ENCODE measurements at places on chromosomes 3 and 15. TPM values are rescaled to one million over a fixed set of nuclear protein-coding genes. Genes with fewer than 3 reads are reported as not detected.

The ECE2 gene
- not detected for total RNA-seq

The PYGO1 gene
- 0.85 TPM for total RNA-seq

The ADAMTS17 gene
- 7.2 TPM for total RNA-seq

The SLC2A2 gene
- total RNA-seq = 2.5 TPM

The TICRR gene
- 2.3 TPM for total RNA-seq

The ITGB5 gene
- total RNA-seq = 143 TPM

The ABTB1 gene
- total RNA-seq = 40.3 TPM

The CLDN18 gene
- total RNA-seq = not detected

The GOLGA8T gene
- not detected for total RNA-seq

The PPP1R2 gene
- total RNA-seq = 56.2 TPM

The VEPH1 gene
- not detected for total RNA-seq

The CTXN2 gene
- not detected for total RNA-seq

The HIGD2B gene
- total RNA-seq = not detected

GRCh38 chr15:50883903-50884302 is 24.6 kb upstream of the AP4E1 start:
- no peaks in the 10 kb centered on the region for H3K27me3 ChIP-seq
- no peak overlapping the region for H3K4me3 ChIP-seq
- DNase-seq = peak; percentile 65
- H3K36me3 ChIP-seq = no peaks in the 10 kb centered on the region
- peaks cover 7% of the 10 kb centered on the region for H3K4me1 ChIP-seq
- H3K27ac ChIP-seq = no peak overlapping the region

DNA sequence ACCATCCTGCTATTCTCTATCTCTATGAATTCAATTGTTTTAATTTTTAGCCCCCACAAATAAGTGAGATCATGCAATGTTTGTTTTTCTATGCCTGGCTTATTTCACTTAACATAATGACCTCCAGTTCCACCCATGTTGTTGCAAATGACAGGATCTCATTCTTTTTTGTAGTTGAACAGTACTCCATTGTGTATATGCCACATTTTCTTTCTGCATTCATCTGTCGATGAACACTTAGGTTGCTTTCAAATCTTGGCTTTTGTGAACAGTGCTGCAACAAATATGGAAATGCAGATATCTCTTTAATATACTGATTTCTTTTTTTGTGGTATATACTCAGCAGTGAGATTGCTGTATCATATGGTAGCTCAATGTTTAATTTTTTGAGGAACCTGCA is 58.7 kb downstream of the RETNLB start:
- no peaks in the 10 kb centered on the region for H3K36me3 ChIP-seq
- no peaks in the 10 kb centered on the region for H3K27me3 ChIP-seq
- H3K4me3 ChIP-seq = no peak overlapping the region
- no peaks in the 10 kb centered on the region for H3K4me1 ChIP-seq
- H3K27ac ChIP-seq = no peak overlapping the region

DNA sequence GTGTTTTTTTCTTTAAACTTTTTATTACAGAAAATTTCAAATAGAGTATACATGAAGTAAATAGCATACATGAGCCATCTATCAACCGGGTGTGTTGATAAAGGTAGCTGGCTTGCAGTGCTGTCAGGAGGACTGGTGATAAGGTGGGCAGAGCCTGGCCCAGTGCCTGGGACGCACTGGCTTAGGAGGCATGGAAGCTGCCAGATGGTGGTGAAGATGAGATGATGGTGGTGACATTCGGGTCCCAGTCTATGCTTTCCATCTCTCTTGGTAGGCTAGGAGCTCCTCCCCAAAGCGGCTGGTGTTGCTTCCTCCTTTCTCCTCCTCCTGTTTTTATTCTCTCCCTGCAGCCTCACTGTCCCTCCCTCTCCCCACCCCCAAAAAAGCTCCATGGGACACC is 101.7 kb downstream of the ADCY5 start:
- no peaks in the 10 kb centered on the region for H3K27me3 ChIP-seq
- no peak overlapping the region for H3K4me3 ChIP-seq
- DNase-seq = no peak
- no peaks in the 10 kb centered on the region for H3K36me3 ChIP-seq

GRCh38 chr3:43869491-43869890 is 178.8 kb downstream of the ABHD5 start:
- no peak for DNase-seq

GRCh38 chr3:38446085-38446686 is 7.5 kb upstream of the ACVR2B start:
- no peaks in the 10 kb centered on the region for H3K4me1 ChIP-seq
- H3K4me3 ChIP-seq = no peak overlapping the region
- H3K36me3 ChIP-seq = no peaks in the 10 kb centered on the region
- no peaks in the 10 kb centered on the region for H3K27me3 ChIP-seq
- no peak overlapping the region for H3K27ac ChIP-seq
- no peak for DNase-seq

- H3K4me1 ChIP-seq = no peaks in the 10 kb centered on the region
- no peak for DNase-seq
- no peaks in the 10 kb centered on the region for H3K36me3 ChIP-seq
- no peaks in the 10 kb centered on the region for H3K27me3 ChIP-seq
- no peak overlapping the region for H3K27ac ChIP-seq
- no peak overlapping the region for H3K4me3 ChIP-seq
Measured at GRCh38 chr3:69558912-69559311, 173.0 kb upstream of the FRMD4B start.

GRCh38 chr3:99579965-99580364 is 58.4 kb upstream of the COL8A1 start:
- H3K4me3 ChIP-seq = no peak overlapping the region
- H3K27me3 ChIP-seq = no peaks in the 10 kb centered on the region
- DNase-seq = no peak
- H3K27ac ChIP-seq = no peak overlapping the region
- H3K4me1 ChIP-seq = no peaks in the 10 kb centered on the region
- no peaks in the 10 kb centered on the region for H3K36me3 ChIP-seq

DNA sequence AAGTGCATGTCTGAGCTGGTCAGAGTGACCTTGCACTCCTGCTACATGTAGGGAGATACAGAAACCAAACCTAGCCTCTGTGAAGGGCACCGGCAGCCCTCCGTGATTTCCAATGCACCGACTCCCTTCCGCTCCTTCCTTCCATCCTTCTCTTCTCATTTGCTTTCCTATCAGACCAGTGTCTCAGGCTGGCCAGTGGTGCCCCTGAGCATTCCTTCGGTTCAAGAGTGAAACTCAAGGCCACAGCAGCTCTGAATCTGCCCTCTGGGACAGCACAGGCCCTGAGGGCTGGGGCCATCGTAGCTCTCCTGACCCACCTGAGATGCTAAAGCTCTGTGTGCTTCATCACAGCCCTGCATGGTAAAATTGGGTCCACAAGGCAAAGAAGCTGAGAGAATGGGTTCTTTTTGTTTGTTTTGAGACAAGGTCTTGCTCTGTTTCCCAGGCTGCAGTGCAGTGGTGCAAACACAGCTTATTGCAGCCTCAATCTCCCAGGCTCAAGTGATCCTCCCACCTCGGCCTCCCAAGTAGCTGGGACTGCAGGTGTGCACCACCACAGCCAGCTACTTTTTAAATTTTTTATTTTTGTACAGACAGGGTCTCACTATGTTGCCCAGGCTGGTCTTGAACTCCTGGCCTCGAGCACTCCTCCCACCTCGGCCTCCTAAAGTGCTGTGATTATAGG is 2.3 kb upstream of the BMF start:
- peaks cover 3% of the 10 kb centered on the region for H3K4me1 ChIP-seq
- DNase-seq = no peak

DNA sequence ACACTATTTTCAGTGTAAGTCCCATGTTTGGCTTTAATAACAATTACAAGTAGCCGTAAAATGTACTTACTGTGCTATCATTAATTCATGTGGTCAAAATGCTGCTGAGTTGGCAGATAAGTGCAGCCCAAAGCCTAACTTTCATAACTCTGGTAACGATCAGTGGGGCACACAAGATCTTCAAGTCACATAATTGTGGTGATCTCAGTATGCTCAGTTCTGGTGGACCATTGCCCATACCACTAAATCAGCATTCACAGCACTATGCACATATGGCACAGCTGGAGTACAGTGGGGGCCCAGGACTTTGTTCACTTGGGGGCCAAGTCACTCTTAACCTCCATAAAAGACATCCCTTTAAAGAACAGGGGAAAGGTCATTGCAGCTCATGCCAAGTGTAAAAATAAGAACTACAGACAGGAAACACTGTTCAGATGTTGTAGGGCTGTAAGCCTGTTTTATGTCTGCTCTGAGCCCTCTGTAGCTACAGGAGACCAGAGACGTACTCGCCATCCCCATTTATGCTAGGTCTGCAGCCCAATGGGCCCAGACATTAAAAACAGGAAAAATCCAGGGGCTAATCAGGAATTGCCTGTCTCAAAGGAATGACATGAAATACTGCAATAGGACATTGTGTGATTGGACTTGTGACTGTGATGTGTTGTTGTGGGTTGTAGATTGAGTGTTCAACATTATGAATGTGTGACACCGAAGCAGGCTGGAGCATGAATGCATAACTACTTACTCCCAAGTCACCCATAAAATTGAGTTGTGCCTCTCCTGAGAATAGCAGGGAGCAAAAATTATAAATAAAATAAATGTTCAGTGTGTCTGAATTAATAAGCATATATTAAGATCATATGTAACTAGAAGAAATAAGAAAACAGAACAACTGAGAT is 282.5 kb upstream of the EPHA3 start:
- no peaks in the 10 kb centered on the region for H3K27me3 ChIP-seq
- no peaks in the 10 kb centered on the region for H3K36me3 ChIP-seq
- H3K27ac ChIP-seq = no peak overlapping the region
- no peak overlapping the region for H3K4me3 ChIP-seq
- H3K4me1 ChIP-seq = no peaks in the 10 kb centered on the region

DNA sequence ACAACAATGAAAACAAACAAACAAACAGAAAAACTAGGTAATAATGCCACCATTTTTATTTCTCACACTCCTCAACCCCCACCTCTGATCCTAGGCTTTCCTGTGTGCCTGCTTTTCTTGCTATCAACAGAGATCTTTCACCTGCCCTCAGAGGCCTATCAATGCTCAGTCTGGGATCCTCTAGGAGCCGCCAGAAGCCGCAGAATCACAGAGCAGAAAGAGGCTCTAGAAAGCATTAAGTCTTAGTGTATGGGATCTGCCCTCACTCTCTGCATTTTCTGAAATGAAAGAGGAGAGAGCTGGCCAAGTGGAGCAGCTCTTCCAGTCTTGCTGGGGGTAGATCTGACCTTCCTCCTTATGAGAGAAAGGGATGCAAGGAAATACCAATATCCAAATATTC is 306.8 kb downstream of the TUSC7 start:
- no peaks in the 10 kb centered on the region for H3K27me3 ChIP-seq
- no peak overlapping the region for H3K27ac ChIP-seq
- no peak overlapping the region for H3K4me3 ChIP-seq
- H3K36me3 ChIP-seq = no peaks in the 10 kb centered on the region
- no peaks in the 10 kb centered on the region for H3K4me1 ChIP-seq

DNA sequence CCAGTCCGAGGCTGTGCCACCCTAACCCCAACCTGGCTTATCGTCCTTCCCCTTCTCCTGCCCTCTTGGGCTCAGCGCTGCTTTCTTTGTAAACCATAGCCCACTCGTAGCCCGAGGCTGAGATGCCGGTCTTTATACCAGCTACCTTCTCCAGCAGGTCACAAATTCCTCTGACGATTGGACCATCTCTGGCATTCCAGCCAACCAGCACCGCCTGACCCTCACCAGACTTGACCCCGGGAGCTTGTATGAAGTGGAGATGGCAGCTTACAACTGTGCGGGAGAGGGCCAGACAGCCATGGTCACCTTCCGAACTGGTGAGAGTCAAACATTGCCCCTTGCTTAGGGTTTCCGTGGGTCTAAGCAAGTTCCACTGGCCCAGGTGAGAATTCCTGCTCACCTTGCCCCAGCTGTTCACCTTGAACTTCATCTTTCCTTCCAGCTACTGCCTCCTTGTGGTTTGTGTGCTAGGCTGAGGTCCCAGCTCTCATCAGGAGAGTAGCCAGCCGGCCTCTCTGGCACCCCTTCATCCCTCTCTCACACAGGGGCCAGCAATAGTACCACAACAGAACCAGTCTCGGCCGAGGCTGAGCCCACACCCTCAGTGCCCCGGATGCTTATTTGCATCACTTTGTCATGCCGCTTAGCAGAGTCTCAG is 66.7 kb downstream of the BOC start:
- H3K27ac ChIP-seq = no peak overlapping the region
- peaks cover 11% of the 10 kb centered on the region for H3K36me3 ChIP-seq
- no peak for DNase-seq
- peaks cover 4% of the 10 kb centered on the region for H3K4me1 ChIP-seq
- no peak overlapping the region for H3K4me3 ChIP-seq

- no peaks in the 10 kb centered on the region for H3K36me3 ChIP-seq
- H3K27ac ChIP-seq = no peak overlapping the region
- H3K4me1 ChIP-seq = no peaks in the 10 kb centered on the region
- no peak for DNase-seq
Measured at GRCh38 chr3:70979983-70980645, 603.4 kb downstream of the FOXP1 start.

DNA sequence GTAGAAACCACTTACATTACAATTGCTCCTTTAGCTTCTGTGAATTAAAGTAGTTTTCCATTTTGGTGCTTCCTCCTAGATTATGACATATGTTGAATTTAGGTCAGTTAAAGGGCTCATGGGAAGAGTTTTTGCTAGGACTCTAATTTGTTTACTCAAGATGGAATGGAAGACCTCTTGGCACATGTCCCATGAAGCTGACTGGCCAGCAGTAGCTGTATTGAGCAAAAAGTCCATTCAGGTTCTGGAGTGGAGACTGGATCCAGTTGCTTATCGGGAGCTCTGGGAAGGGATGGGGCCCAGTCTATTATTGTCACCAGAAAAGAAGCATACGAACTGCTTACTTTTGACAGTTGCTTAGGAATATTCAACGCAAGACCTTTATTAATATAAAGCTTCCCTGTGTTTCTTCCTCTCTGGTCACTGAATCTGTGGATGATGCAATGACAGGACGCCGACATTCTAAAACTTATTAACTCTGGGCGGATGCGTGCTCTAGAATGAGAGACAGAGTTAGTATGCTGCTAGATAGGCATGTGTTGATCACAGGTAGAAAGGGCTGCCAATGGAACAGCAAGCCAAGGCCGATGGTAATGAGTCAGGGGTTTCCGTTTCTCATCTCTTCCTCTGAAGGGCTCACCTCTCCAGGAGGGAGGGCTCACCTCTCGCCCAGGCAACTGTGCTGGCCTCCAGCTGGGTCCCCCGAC is 155.8 kb downstream of the NR1D2 start:
- DNase-seq = no peak
- no peaks in the 10 kb centered on the region for H3K36me3 ChIP-seq
- H3K27ac ChIP-seq = no peak overlapping the region
- no peaks in the 10 kb centered on the region for H3K27me3 ChIP-seq

- no peaks in the 10 kb centered on the region for H3K27me3 ChIP-seq
- no peaks in the 10 kb centered on the region for H3K36me3 ChIP-seq
- no peaks in the 10 kb centered on the region for H3K4me1 ChIP-seq
- no peak overlapping the region for H3K27ac ChIP-seq
Measured at GRCh38 chr15:83850015-83850414, 196.1 kb downstream of the ADAMTSL3 start.

GRCh38 chr3:186311441-186311840 is 50.6 kb downstream of the DGKG start:
- H3K27me3 ChIP-seq = no peaks in the 10 kb centered on the region
- H3K4me3 ChIP-seq = no peak overlapping the region
- DNase-seq = no peak
- no peak overlapping the region for H3K27ac ChIP-seq
- H3K4me1 ChIP-seq = no peaks in the 10 kb centered on the region
